Non-pigmented ciliary epithelial cell (primary cell): ENCODE measurements at places on chromosomes 4 and X.

DNA sequence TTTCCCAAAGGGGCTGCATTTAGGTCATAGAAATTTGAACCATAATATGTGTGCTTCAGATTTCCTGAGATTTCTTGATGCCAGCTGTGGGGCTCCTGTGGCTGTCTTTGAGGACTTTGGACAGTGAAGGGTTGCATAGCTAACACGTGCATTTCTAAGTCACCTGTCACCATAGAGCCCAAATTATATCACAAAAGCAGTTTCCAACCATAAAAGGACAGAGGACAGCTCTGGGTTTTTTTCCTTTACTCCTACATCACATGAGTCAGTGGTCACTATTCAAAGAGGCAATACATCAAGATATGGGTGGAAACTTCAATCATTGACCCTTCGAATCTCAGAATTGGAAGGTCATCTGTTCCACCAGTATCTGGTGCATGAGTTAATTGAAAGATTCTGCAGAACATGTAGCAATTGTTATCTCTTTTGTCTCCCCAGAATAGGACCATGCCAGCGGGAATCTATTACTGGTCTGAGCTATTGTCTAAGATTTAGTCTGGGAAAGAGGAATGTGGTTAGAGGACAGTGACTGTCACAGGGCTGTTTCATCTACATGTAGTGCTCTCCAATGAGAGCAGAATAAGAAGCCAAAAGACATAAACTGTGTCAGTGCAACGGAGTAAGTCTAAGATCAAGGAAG lies 133.5 kb downstream of the AASDH start:
- DNase-seq: no peak

- DNase-seq: peak; percentile 1
These were observed 192.2 kb downstream of the FGF13 start for GRCh38 chrX:138519296-138519695.

DNA sequence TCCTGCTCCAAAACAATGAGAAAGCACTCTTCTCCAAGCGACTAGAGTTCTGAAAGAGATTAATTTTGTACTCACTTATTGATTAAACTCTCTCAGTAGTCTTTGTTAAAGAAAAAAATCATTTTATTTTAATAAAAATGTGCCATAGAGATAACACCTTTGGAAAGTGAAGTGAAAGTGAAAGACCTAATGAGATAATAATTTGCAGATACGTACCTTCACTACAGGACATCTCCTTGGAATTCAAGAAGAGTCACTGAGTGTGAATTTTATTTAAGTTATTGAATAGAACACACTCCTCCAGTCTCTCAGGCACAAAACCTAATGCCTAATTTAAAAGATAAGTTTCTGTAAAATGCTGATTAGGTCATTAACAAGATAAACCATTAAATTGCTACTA lies 1070.6 kb upstream of the GRID2 start:
- no peak for DNase-seq

DNA sequence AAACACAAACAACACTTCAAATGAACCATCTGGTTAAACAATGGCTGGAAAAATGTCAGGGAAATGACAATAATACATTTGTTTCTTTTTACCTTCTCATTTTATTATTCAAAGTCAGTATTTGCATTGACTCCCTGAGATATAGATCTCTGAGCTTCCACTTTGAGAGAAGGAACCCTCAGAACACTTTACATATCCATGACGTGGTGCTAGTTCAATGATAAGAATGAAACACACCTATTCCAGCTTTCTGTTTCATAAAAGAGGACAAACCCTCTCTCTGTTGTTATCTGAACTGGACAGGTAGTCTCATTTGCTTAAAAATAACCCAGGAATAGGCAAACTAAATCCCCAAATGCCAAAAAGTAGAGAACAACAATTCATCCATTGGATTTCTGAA lies 65.3 kb upstream of the CCSER1 start:
- DNase-seq: no peak

DNA sequence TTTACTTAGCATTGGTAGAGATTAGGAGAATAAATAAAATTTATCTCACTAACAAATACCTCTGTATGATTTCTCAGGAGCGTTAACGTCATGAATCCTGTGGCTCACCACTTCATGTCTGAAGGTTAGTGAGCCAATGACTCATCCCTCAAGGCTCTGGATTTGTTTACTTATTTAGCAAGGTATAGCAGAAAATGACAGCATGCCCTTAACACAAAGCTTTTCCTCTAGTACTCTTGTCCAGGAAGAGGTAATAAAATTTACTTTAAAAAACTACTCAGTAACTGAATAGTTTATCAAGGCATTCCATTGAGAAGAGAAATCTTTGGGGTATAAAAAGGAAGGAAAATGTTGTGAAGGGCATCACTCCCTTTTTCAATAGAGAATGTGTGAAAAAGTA lies 823.8 kb downstream of the CCSER1 start:
- DNase-seq: peak; percentile 74

- no peak for DNase-seq
These were observed 353.3 kb downstream of the ARHGAP24 start for GRCh38 chr4:85828027-85828890.

DNA sequence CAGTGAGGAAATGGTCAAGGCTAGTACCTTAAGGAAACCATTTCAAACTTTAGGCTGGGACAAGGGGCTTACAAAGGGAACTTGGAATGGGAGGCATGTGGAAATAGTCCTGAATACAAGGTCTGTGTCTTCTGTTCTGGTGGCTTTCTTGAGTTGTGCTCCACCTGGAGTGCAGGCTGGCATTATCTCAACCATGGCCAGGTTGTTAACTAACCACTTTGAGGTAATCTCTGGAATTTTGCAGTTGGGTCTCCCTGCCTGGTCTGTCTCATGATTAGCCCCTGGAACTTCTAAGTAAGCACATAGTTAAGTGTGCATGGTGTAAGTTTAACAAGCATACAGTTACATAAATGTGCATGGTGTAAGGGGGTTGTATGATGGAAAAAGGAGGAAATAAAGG lies 77.5 kb downstream of the PCDH18 start:
- DNase-seq: no peak

DNA sequence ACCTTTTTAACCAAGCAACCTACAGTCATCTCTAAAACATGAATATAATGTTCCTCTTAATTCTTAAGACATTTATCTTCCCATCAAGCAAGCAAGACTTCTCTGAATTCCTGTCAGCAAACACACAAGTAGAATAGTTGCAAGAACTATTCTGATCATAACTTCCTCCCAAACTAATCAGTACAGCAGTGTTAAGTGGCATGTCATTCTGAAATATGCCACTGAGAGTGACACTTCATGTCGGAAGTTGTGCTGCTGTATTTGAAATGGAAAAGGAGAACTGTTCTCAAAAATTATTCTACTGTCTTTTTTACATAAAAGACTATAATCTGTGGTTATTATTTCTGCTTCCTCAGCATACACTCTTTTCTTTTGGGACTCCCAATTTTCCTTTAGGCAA lies 546.6 kb downstream of the PCDH18 start:
- DNase-seq: no peak

- peak; percentile 10 for DNase-seq
These were observed 33.6 kb upstream of the NOCT start for GRCh38 chr4:138981930-138982390.

DNA sequence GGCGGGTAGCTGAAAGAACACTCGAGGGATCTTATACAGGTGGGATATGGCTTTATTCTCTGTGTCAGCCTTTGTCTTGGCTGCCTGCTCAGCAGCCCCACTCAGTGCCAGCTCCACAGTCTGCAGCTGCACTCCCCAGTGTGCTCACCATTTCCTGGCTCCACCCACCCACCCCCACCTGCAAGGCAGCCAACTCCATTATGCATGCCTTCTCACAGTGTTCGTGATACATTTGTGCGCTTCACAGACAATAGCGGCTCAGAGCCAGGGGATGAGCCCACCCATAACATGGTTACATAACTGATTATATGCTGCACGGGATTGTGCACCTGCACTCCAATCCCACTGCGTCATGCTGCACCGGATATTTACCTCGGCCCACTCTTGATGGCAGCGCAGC lies 8.8 kb upstream of the TMEM128 start:
- DNase-seq: no peak

DNA sequence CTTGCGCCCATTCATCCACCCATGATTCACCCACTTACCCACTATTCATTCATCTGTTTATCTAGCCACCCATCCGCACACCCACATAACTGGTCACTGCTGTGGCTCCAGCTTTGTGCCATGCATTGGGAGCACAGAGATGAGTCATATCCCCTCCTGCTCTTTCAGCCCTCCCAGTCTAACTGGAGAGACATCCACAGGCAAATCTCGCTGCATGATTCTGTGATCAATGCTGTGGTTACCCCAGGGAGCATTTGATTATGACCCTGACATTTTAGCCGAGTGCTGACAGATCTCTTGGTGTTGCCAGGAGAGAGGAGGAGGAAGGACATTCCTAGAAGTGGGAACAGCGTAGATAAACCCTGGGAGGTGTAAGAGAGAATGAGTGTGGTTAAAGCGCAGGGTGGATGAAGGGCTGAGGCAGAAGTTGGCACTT lies 10.4 kb upstream of the PORCN start:
- DNase-seq: no peak

DNA sequence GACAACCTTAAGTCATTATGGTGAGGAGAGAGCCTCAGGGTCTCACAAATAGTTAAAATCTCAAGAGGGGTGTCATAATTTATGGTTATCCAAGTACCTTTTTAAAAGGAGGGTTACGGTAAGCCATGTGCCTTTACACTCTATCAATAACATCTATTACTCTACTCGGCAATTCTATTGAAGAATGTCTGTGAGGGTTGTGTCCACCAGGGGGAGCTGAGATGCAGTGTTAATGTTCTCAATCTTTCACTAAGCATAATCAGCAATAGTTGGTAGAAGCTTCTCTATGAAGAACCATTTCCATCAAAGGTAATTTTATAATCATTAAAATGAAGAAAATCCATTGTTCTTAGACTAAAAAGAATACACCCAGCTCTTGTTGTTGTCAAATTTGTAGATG lies 457.4 kb downstream of the CENPC start:
- DNase-seq: peak; percentile 0

DNA sequence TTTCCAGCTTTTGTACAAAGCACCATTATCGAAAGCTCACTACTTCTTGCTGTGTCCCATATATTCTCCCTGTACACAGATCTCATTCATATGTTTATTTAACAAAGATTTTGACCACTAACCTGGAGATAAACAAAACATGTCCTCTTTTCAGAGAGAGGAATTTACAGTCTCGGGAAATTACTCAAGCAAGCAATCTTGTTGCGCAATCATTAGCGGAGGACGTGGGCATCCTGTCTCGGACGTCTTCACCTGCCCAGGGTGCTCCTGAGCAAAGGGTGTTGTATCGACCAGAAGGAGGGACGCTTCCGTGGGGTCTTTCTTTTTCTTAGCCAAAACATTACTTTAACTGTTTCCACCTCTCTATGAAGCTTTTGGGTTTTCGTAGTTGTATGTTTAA lies 66.5 kb upstream of the CLCN4 start:
- no peak for DNase-seq

GRCh38 chrX:113059714-113060113 lies 219.1 kb upstream of the AMOT start:
- no peak for DNase-seq

DNA sequence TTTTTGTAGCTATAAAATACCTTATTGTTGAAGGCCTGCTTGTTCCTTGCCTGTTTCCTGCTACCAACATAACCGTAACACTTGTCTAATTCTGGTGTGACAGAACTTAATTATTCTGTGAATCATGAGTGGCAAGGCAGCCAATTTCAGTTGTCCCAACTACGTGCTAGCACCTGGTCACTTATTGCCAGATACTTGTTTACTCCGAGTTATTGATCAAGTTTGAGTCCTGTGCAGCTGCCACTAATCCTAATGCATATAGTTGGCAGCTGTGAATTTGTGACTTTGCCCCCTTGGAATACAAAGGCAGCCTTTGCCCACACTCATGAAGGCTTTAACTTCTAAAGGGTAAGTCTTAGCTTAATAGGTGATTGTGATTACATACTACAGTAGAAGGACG lies 7.8 kb upstream of the RNF128 start:
- no peak for DNase-seq

DNA sequence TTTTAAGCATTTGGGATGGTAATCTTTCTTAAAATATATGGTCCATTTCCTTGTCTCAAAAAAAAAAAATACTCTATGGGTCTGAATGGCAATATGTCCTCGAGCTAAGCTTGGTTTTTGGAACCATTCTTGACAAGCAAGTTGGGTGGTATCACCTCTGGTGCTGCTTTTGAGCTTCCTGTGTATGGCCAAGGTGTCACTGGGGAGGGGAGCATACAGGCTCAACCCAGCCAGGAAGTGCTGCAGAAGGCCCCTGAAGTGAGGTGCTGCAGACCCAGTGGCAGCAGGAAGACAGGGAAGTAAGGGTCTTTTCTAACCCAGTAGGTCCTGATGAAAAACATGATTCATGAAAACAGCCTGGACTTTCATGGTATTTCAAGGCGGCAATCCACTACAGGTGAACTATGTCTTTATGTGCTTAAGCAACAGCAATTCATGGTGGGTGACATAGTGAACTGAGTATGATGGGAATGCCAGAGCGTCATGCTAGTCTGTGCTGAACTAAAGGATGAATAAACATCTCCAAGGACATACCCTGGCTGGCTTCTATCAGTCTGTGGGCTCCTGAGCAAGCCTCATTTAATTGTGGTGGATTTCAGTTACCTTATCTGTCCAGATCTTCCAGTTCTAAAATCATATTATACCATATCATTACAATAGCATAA lies 15.1 kb downstream of the TRAPPC2 start:
- no peak for DNase-seq

GRCh38 chr4:55393461-55394320 lies 2.1 kb upstream of the TMEM165 start:
- DNase-seq: no peak
